Epithelial cell of esophagus (primary cell): ENCODE measurements at places on chromosomes 3 and 15.

DNA sequence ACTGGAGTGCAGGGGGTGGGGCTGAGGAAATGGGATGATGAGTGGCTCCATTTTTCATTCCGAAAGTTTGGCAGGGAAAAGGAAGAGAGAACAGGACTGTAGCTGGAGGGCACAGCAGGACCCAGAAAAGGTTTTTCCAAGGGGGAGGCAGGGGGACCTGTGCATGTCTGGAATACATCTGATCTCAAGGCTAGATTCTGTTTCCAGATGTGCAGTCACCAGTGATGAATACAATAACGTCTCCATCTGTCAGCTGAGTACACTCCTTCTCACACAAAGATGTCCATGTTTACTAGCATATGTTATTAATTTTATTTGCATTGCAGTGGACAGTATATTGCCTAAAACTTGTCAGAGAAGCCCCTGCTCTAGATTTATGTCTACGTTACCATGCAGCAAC is 39.9 kb upstream of the PRTG start:
- no peak for DNase-seq

DNA sequence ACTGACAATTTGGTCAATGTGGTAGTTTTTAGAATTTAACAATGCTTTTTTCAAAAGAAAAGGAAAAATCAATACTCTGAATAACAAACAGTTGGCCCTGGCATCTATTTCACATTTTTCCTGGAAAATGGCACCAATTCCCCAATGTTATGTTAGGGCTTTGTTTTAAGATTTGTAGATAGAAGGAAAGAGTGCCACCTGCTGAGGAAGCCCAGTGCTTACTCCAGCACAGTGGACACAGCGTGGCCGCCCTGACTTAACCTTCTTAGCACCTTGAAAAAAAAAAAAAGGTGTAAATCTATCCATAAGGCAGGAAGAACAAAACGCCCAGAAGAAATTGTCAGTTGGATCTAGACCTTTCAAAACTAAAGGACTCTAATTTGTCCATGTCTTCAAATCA is 110.7 kb upstream of the CNTN4 start:
- DNase-seq: no peak

DNA sequence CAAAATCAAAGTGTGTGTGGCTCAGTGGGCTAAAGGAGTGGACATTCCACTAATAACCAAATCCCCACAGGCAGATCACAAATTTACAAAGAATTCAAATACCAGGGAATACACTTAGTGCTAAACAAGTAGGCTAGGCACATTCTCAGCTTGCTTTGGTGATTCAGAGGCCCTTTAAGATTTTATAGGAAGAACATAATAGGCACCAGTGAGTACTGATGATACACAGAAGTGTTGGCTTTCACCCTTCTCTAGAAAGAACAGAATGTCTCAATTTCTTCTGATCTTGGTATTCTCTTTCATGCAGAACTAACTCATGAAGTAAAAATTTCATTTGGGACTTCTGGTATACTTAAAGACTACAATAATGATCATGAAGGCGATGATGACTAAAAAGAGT is 55.0 kb downstream of the POLR2M start:
- no peak for DNase-seq

DNA sequence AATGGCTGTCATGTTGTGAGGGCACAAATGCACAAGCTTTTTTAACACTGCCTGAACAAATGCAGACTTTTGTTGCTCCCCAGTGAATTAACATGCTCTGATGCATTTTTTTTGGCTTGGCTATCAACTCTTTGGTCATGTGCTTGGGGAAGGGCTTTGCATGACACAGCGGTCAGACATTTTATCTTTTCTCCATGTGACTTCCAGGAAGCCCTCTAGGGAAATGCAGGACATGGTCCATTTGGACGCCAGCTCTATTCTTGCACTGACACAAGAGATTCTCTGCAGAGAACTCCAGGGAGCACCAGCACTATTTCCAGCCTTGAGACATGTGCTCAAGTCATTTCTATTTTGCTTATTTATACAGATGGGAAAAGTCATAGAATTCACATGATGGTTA is 46.2 kb downstream of the NEK11 start:
- no peak for DNase-seq

- peak; percentile 86 for DNase-seq
Measured at GRCh38 chr3:32990116-32990515, 38.7 kb downstream of the CCR4 start.

DNA sequence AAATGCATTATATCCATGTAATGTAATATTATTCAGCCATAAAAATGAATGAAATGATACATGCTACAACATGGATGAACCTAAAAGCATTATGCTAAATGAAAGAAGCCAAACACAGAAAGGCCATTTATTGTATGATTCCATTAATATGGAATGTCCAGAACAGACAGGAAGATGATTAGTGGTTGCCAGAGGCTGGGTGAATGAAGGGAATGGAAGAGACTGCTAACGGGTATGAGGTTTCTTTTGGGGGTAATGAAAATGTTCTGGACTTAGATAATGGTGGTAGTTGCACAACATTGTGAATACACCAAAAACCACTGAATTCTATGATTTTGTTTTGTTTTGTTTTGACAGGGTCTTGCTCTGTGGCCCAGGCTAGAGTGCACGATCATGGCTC is 61.6 kb upstream of the MAP4 start:
- DNase-seq: peak; percentile 27

- DNase-seq: no peak
Measured at GRCh38 chr3:76700323-76700722, 339.6 kb upstream of the ROBO2 start.

DNA sequence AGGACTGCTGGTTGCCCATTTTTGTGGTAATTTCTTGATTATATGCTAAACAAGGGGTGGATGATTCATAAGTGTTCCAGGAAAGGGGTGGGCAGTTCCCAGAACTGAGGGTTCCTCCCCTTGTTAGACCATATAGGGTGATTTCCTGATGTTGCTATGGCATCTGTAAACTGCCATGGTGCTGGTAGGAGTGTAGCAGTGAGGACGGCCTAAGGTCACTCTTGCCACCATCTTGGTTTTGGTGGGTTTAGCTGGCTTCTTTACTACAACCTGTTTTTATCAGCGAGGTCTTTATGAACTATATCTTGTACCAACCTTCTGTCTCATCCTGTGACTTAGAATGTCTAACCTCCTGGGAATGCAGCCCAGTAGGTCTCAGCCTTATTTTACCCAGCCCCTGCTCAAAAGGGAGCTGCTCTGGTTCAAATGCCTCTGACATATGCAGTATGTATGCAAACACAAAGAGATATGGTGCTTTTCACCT is 46.2 kb downstream of the C3orf38 start:
- peak; percentile 23 for DNase-seq

DNA sequence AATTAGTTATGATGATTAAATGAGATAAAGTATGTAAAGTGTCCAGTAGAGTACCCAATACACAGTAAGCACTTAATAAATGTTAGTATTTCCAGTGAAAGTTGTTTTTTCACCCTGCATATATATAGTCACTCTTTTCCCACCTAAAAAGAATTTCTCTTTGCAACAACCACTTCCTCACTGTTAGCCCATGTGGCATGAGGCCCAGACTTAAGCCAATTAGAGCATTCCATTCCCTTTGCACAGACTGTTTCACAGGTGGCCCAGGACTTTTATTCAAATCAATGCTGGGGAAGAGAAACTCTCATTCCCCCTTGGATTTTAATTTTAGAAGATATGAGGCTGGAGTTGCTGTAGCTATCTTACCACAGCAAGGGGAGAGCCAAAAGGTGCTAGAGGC is 3.7 kb downstream of the IFT80 start:
- peak; percentile 35 for DNase-seq

- DNase-seq: no peak
Measured at GRCh38 chr15:101307048-101307896, 12.2 kb upstream of the SNRPA1 start.

GRCh38 chr3:157404381-157404780 is 32.3 kb upstream of the PTX3 start:
- DNase-seq: no peak

DNA sequence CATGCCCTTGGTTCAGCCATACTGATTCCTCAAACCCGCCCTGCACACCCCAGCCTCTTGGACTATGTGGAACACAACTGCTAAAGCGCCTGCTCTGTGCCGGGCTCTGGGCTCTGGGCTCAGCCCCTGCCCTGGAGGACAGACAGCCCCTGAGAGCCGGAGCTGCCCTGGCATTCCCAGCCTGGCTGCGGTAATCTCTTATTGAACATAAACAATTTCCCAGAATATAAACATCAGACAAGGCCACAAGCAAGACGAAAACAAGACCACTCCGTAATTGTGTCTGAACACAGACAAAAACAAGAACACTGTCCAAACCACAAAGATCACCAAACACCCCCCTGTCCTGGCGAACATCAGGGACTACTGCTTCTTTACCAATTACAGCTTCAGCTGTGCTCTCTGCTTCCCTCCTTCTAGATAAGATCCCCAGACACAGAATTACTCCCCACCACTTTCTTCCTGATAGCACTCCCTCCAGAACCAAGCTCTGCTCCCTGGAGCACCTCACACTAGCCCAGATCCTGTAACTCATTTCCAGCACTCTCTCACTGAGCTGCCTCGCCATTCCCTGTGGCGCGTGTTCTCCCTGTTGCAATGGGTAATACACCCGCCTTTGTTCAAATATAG is 57.1 kb upstream of the TLE3 start:
- no peak for DNase-seq

DNA sequence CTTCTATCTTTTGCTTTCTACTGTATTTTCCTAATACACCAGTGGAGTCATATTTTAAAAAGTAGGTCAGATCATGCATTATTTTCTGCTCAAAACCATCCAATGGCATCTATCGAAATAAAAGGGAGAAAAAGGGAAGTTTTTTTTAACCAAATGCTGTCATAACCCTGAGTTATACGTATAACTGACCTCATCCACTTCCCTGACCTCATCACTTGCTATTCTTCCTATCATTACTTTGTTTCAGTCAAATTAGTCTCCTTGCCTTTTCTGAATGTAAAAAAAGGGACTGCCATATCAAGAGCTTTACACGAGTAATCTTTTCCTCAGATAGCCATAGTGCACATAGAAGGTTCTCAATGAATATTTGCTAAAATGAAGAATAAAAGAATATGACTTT is 1383.6 kb downstream of the ZPLD1 start:
- no peak for DNase-seq

GRCh38 chr3:59101231-59101736 is 51.5 kb upstream of the CFAP20DC start:
- peak; percentile 95 for DNase-seq

DNA sequence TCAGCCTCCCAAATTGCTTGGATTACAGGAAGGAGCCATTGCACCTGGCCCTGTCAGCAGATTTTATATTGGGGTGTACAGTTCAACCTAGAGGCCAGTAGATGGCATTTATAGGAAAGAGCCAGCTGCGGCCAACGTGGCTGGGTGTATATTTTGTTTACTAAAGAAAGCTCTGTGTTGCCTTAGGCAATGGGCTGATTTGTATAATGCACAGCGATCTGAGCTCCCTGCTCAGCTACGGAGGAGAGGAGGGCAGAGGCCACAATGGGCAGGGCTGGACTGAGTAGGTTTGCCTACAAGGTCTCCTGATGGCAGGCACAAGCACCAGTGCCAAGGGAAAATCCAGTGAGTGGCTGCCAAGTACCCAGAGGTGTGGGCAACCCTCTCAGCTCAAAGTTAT is 282.4 kb downstream of the ARPP21 start:
- no peak for DNase-seq

GRCh38 chr15:62248277-62248984 is 83.3 kb upstream of the C2CD4B start:
- DNase-seq: peak; percentile 64

- no peak for DNase-seq
Measured at GRCh38 chr3:73525591-73525990, 99.2 kb downstream of the PDZRN3 start.

- no peak for DNase-seq
Measured at GRCh38 chr3:106582151-106582550, 713.3 kb upstream of the CBLB start.

- peak; percentile 97 for DNase-seq
Measured at GRCh38 chr3:158420654-158421396, 150.2 kb upstream of the MLF1 start.

DNA sequence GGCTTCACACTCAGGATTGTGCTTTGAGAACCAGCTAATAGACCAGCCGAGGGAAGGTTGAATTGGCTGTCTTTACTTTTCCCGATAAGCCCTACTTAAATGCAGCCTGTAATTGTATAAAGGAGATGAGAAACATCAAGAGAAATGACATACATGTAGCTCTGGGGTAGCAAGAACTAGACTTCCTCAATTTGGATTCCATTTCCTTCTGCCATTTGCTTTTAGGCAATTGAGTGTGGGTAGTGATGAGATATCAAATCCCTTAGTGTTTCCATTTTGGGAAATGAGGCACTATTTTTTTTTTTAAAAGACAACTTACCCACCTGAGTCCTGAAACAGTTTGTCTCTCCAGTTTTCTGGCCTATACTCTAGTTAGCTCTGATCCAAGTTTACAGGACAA is 2.2 kb downstream of the INAFM2 start:
- no peak for DNase-seq

DNA sequence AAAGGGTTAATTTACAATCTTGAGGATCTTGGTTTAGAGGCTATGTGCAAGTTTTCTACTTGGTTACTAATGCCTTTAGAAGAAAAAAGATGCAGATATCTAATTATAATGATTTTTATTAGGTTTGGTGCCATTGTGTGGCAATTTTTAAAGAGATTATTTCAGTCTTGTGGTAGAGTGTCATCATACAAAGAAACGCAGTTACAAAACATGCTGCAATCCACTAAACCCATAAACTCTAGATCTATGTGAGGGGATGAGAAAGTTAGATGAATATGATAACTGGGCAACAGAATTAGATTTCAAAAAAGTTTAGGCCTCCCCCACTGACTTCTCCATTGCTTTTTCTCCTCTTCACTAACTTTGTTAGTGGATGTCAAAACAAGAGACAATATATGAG is 106.0 kb downstream of the ARPP21 start:
- DNase-seq: no peak

GRCh38 chr3:103847081-103848062 is 1412.6 kb downstream of the ZPLD1 start:
- no peak for DNase-seq

GRCh38 chr15:41985236-41986160 is 13.1 kb upstream of the EHD4 start:
- no peak for DNase-seq

GRCh38 chr3:197456261-197457091 is 99.3 kb downstream of the BDH1 start:
- DNase-seq: peak; percentile 68

GRCh38 chr3:57556459-57557084 is 498 bp downstream of the PDE12 start:
- DNase-seq: peak; percentile 40
